ENCODE measurements at places on chromosomes 4 and X.

- no peak for DNase-seq
These were observed 175.6 kb downstream of the FBXO8 start for GRCh38 chr4:174107746-174108354.

DNA sequence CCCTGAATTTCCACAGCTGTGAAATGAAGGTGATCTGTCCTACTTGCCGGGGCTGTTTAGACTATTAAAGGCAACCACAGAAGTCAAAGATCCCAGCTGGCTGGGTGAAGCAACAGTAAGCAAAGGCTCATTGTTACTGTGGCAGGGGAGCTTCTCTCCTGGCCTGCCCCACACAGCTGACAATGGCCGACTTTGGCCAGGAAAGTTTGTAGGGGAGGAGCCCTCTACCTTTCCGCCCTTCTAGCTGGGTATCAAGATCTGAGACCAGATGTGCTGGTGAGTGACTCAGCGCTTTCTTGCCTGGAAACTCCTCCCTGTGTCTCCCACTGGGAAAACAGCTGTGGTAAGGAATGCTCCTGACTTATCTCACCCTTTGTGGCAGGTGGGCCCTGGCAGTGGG lies 21.1 kb downstream of the RASSF6 start:
- no peak for DNase-seq

- DNase-seq = no peak
These were observed 247.6 kb upstream of the RPS6KA3 start for GRCh38 chrX:20514358-20514757.

DNA sequence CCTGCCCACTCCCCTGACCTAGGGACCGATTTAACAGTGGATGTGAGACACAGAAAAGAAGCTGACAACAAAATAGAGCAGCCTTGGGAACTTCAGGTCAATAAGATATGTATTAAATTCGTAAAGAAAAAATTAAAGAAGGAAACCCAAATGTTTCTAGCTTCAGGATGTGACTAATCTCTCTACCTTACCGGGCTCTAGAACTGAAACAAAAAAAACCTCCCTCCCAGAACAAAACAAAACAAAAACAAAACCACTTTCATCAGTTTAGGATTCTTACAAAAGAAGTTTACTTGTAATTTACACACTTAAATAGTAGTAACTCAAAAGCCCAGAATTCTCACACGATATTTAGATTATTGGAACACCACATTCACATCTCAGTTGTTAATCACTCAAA lies 185.8 kb upstream of the RPS6KA3 start:
- no peak for DNase-seq

DNA sequence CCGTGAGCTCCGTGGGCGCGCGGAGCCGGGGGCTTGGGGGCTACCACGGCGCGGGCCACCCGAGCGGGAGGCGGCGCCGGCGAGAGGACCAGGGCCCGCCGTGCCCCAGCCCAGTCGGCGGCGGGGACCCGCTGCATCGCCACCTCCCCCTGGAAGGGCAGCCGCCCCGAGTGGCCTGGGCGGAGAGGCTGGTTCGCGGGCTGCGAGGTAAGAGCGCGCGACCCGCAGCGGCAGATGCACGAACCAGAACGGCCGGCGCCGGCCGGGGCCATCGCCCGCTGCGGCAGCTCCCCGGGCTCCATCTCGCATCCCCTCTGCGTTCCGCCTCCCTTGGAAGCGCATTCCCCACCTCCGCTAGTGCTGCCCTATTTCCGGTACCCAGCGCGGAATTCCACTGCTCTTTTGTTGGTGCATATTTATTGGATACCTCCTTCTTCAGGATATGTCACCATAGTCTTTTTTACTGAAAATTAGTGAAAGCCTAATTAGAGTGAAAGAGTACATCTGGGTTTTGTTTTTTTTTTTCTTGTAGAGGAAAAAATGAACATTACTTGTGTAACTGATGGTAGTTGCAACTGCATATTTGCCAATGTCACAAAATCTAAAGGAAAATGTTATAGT lies 797 bp downstream of the PKD2 start:
- DNase-seq = peak; percentile 61

- no peak for DNase-seq
These were observed 9.9 kb downstream of the MMRN1 start for GRCh38 chr4:89904524-89904923.
